Activated T-helper 1 cell treated with anti-CD3 and anti-CD28 coated beads, Interleukin-12 subunit alpha, Interleukin-12 subunit beta, Interleukin-2, Interleukin-4 antibody, amounts not matched to agents 30 ng/mL and 10 ng/mL and 1 ng/mL, durations not matched to agents 14 hours and 24 hours and 36 hours (primary cell): ENCODE measurements at places on chromosomes 16 and 17.

DNA sequence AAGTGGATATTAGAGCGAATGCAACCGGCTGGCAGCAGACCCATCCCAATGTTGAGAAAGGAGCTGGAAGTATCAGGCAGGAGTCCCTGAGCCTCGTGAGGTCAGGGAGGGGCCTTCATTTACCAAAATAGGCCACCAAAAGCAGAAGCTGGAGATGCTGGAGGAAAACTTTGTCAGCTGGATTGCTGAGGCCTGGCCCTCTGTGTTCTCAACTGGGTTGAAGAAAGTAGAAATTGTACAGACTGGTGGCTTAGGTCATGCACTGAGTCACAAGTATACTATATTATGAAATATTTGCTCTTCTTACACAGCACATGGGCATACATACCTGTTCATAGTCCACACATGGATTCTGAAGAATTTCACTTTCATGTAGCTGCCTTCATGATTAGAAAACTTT is 23.2 kb upstream of the TEKT3 start:
- H3K27me3 ChIP-seq: no peaks in the 10 kb centered on the region
- no peak overlapping the region for H3K4me3 ChIP-seq
- no peaks in the 10 kb centered on the region for H3K36me3 ChIP-seq
- DNase-seq: no peak
- no peak overlapping the region for H3K27ac ChIP-seq

- no peaks in the 10 kb centered on the region for H3K36me3 ChIP-seq
- H3K27me3 ChIP-seq: peaks cover 10% of the 10 kb centered on the region
- H3K27ac ChIP-seq: no peak overlapping the region
- no peak for DNase-seq
- no peak overlapping the region for H3K4me3 ChIP-seq
These were observed 194.2 kb downstream of the UTP18 start for GRCh38 chr17:51454456-51454978.

DNA sequence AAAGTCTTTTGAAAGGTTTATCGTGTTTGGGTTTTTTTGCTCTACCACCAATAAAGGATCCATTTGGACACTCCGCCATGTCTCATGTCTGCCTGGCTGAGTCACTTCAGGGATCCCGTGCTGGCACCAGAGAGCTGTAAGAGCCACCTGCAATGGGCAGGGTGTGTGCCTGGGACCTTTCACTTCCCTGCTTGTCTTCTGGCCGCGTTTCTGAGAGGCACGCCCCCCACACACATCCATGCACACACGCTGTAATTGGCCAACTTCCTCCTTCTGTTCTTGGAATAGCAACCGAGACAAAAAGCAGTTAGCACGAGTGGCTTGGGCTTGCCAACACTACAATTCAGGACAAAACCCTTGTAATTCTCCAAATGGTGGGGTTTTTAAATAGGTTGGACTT is 9.8 kb upstream of the SOST start:
- H3K36me3 ChIP-seq: peaks cover 13% of the 10 kb centered on the region
- no peak for DNase-seq
- H3K4me3 ChIP-seq: no peak overlapping the region
- no peaks in the 10 kb centered on the region for H3K4me1 ChIP-seq
- no peak overlapping the region for H3K27ac ChIP-seq

DNA sequence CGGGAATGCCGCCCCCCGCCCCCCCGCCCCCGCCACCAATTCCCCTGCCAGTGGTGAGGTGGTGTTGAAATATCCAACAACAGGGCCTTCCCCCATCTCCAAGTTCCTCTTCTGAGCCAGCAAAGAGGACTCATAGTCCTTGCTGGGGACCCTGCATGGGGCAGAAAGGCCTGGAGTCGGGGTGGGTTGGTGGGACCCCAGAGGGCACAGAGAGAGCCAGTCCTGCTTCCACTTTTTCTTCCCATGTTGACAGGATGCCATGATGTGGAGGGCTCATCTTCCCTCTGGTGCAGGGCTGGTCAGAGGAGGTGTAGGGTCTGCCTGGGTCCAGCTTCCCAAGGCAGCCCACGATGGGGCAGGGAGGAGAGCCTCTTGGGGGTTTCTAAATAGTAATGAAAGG is 49.0 kb upstream of the PIK3R6 start:
- H3K36me3 ChIP-seq: peaks cover 21% of the 10 kb centered on the region
- H3K4me3 ChIP-seq: no peak overlapping the region
- H3K4me1 ChIP-seq: peaks cover 10% of the 10 kb centered on the region
- H3K27ac ChIP-seq: no peak overlapping the region
- no peak for DNase-seq

DNA sequence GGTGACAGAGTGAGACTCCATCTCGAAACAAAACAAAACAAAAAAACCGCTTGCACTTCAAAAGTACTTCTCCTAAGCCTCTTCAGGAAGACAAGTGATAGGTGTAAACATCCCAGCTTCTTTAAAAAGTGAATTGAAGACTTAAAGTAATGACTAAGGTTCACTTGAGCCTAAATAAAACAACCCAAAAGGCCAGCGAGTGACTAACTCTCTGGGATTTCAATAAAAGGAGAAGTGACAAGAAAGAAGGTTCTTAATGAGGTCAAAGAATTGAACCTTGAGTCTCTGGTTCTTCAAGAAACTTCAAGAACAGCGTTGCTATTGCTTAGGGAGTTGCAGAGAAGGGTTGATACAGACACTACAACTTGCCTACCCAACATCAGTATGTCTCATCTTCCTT is 42.2 kb downstream of the STX8 start:
- H3K36me3 ChIP-seq: no peaks in the 10 kb centered on the region
- H3K27ac ChIP-seq: no peak overlapping the region
- no peak overlapping the region for H3K4me3 ChIP-seq
- no peak for DNase-seq
- no peaks in the 10 kb centered on the region for H3K27me3 ChIP-seq

DNA sequence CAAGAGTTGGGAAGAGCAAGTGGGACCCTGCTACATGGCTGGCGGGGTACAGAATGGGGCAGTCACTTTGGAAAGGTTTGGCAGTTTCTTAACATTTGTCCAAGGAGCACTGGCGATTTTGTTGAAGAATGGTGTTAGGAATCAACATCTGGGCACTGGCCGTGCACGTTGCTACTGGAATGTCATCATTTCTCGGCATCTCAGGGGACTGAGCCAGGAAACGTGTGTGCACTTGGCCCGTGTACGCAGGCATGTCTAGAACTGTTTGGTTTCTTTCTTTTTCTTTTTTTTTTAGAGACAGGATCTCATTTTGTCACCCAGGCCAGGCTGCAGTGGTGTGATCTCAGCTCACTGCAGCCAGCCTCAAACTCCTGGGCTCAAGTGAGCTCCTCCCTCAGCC is 17.3 kb upstream of the FOXK2 start:
- peaks cover 14% of the 10 kb centered on the region for H3K4me1 ChIP-seq
- H3K36me3 ChIP-seq: no peaks in the 10 kb centered on the region

DNA sequence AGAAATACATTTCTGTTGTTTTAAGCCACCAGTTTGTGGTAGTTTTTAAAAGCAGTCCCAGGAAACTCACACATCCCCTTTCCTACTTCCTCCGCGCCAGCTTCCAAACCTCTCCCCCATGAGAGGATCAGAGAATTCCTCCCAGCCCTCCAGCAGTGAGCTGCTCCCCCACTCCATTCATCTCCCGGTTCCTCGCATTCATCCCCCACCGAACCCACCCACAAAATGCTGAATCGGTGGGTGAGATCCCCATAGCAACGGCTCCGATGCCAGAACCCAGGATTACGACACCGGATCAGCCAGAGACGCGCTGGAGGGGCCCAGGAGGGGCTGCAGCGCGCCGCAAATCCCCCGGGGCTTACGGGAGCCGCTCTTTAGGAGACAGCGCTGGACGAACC is 251.4 kb upstream of the RPL38 start:
- H3K4me1 ChIP-seq: no peaks in the 10 kb centered on the region
- no peak overlapping the region for H3K4me3 ChIP-seq
- DNase-seq: no peak

GRCh38 chr17:43143201-43143600 is 18.0 kb upstream of the BRCA1 start:
- H3K4me1 ChIP-seq: no peaks in the 10 kb centered on the region
- no peaks in the 10 kb centered on the region for H3K27me3 ChIP-seq
- H3K27ac ChIP-seq: no peak overlapping the region
- H3K4me3 ChIP-seq: no peak overlapping the region
- no peak for DNase-seq

DNA sequence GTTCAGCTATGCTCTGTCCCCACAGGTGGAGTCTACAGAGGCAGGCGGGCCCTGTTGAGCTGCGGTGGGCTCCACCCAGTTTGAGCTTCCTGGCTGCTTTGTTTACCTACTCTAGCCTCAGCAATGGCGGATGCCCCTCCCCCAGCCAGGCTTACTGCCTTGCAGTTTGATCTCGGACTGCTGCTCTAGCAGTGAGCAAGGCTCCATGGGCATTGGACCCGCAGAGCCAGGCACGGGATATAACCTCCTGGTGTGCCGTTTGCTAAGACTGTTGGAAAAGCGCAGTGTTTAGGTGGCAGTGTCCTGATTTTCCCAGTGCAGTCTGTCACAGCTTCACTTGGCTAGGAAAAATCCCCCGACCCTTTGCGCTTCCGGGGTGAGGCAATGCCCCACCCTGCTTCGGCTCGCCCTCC is 89.1 kb downstream of the BCAS3 start:
- no peak overlapping the region for H3K27ac ChIP-seq
- no peak overlapping the region for H3K4me3 ChIP-seq
- H3K36me3 ChIP-seq: no peaks in the 10 kb centered on the region
- no peaks in the 10 kb centered on the region for H3K27me3 ChIP-seq
- no peak for DNase-seq
- no peaks in the 10 kb centered on the region for H3K4me1 ChIP-seq

DNA sequence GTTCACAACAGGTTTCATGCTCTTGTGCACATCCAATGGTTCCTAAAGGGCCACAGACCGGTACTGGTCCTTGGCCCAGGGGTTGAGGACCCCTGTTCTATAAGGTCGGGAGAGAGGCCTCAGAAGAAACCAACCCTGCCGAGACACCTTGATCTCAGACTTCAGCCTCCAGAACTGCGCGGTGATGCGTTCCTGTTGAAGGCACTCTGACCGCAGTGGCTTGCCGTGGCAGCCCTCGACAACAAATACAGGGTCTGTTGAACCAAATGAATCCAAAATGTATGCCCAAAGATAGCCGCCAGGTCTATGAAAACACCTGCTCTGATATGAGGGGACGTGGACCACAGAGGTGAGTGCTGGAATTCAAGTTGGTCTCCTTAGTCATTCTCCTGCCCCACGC is 389.8 kb downstream of the SEC14L1 start:
- DNase-seq: no peak
- H3K36me3 ChIP-seq: no peaks in the 10 kb centered on the region
- no peak overlapping the region for H3K27ac ChIP-seq
- H3K4me3 ChIP-seq: no peak overlapping the region

- peaks cover 14% of the 10 kb centered on the region for H3K4me1 ChIP-seq
- no peaks in the 10 kb centered on the region for H3K36me3 ChIP-seq
- no peak overlapping the region for H3K27ac ChIP-seq
- H3K4me3 ChIP-seq: no peak overlapping the region
- H3K27me3 ChIP-seq: peaks cover 2% of the 10 kb centered on the region
- DNase-seq: peak; percentile 2
These were observed 606.2 kb downstream of the WWOX start for GRCh38 chr16:78705694-78706093.

DNA sequence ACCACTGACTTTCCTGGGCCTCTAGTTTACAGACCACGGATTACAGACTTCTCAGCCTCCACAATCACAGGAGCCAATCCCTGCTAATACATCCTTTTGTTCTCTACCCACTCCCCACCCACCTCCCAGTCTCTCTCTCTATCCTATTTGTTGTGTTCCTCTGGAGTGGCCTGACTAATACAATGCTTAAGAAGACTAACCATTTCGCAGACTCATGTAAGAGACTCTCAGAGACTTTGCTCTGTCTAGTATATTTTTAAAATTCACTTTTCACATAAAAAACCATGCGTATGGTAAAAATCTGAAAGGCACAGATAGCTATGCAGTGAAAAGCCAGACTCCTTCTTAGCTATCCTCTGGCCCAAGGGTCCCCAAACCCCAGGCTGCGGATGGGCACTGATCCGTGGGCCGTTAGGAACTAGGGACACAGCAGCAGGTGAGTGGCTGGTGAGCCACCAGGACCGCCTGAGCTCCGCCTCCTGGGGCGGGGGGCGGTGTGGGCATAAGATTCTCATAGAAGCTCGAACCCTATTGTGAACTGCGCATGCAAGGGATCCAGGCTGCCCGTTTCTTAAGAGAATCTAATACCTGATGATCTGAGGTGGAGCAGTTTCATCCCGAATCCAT is 7.6 kb downstream of the PIK3R6 start:
- peaks cover 6% of the 10 kb centered on the region for H3K36me3 ChIP-seq
- H3K4me1 ChIP-seq: peaks cover 63% of the 10 kb centered on the region
- H3K4me3 ChIP-seq: no peak overlapping the region
- no peak for DNase-seq
- H3K27ac ChIP-seq: no peak overlapping the region

GRCh38 chr17:40316571-40317344 is 7.8 kb downstream of the RARA start:
- no peaks in the 10 kb centered on the region for H3K36me3 ChIP-seq
- no peak for DNase-seq
- peaks cover 3% of the 10 kb centered on the region for H3K27me3 ChIP-seq

GRCh38 chr17:38579083-38579480 is 26.7 kb downstream of the SRCIN1 start:
- H3K4me1 ChIP-seq: peaks cover 1% of the 10 kb centered on the region
- H3K36me3 ChIP-seq: no peaks in the 10 kb centered on the region
- H3K27ac ChIP-seq: no peak overlapping the region
- no peak for DNase-seq

- no peaks in the 10 kb centered on the region for H3K4me1 ChIP-seq
- no peak overlapping the region for H3K4me3 ChIP-seq
- DNase-seq: no peak
- peaks cover 9% of the 10 kb centered on the region for H3K27me3 ChIP-seq
- H3K27ac ChIP-seq: no peak overlapping the region
- H3K36me3 ChIP-seq: no peaks in the 10 kb centered on the region
These were observed 76.9 kb upstream of the DYNLRB2 start for GRCh38 chr16:80463751-80464495.

GRCh38 chr16:47069313-47069712 is 74.4 kb downstream of the NETO2 start:
- no peak for DNase-seq
- H3K27ac ChIP-seq: peak overlapping the region; percentile 68
- peaks cover 31% of the 10 kb centered on the region for H3K4me1 ChIP-seq
- H3K36me3 ChIP-seq: peaks cover 4% of the 10 kb centered on the region

DNA sequence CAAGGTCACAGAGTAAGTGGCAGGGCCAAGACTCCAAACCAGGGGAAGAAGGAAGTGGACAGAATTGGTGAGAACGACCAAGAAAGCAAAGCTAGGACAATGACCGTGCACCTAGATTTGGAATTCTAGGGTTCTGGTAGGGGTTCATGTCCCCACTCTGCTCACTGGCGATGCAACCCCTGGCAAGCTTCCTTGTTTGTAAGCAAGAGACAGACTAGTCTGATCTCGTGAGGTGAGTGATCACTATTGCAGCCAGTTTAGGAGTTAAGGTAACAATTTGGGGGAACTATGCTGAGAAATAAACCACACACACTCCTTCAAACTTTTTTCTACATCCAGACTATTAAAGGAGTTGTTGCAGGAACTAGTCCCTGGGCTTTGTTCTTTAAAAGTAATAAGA is 48.1 kb downstream of the XPO6 start:
- H3K27me3 ChIP-seq: no peaks in the 10 kb centered on the region

DNA sequence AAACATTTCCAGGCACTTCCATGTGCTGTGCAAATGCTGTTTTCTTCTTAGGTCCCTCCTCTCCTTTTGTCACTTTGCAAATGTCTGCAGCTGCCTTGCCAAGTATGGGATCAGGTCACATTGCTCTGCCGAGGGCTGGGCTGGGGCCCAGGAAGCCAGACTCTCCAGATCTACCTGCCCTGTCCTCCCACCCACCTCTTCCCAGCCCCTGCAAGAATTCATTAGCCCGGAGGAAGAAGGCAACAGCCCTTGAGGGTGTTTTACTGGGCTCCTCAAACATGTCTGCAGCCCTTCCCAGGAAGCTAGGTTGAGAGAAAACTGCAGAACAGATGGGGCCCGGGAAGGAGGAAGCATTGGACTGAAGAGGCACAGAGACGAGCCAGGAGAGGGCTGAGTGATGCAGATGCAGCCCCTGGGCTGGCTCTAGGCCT is 47.1 kb downstream of the WSB1 start:
- no peaks in the 10 kb centered on the region for H3K36me3 ChIP-seq
- H3K27ac ChIP-seq: no peak overlapping the region
- H3K4me3 ChIP-seq: no peak overlapping the region
